Fibroblast of upper back skin (primary cell): ENCODE measurements at places on chromosomes 1 and 21.

DNA sequence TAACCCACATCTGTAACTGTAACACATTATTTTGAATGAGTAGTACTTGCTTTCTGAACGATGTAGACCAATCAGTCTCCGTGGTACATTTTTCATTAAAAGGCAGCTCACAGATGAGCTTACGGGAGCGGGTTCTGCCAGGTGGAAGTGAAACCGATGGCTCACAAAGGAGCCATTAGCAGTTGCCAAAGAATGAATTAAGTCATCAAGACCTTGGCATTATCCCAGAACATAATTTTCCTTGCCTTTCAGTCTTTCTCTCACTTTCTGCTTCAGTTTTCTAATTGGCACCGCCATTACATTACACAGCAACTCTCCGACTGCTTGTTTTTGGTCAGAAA lies 33.5 kb upstream of the UTS2 start:
- no peak for DNase-seq

- no peak for DNase-seq
These were observed 13.2 kb upstream of the PRMT2 start for GRCh38 chr21:46622226-46622625.

- peak; percentile 40 for DNase-seq
These were observed 63.6 kb upstream of the ZBTB40 start for GRCh38 chr1:22387919-22388580.

GRCh38 chr21:41121785-41122415 lies 46.1 kb upstream of the BACE2 start:
- peak; percentile 81 for DNase-seq

GRCh38 chr1:68808351-68808750 lies 311.5 kb upstream of the DEPDC1 start:
- DNase-seq, result no peak

DNA sequence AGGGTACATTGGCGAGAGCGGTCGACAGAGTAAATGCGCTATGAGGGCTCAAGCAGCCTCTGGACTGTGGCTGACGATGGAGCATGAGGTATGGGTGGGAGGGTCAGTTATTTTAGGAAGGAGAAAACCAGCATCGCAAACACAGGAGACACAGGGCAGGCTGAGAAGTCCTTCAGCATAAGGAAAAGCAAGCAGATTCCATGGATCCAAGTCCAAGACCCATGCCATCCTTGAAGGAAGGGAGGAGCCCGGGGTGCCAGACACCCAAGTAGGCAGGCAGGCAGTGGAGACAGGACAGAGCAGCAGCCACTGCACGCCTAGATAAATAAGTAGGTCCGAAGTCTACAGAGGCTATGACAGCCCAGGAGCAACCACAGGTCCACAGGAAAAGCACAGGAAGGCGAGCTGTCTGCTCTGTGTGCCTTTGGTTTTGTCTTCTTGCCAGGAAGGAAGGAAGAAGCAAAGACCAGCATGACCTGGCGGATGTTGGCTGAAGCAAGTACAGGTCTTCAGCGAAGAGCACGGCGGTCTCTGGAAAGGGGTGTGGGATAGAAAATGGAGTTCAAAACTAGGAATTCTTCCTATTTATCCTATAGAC lies 76.4 kb upstream of the SLC45A1 start:
- no peak for DNase-seq

- peak; percentile 7 for DNase-seq
These were observed at the start of gene IFNLR1 for GRCh38 chr1:24186993-24187790. TSS of gene IFNLR1 (minus strand) at chr1:24187289. CDS start at chr1:24187248, 41 bp downstream.

- DNase-seq, result peak; percentile 70
These were observed 166.4 kb downstream of the PBX1 start for GRCh38 chr1:164725401-164725800.

DNA sequence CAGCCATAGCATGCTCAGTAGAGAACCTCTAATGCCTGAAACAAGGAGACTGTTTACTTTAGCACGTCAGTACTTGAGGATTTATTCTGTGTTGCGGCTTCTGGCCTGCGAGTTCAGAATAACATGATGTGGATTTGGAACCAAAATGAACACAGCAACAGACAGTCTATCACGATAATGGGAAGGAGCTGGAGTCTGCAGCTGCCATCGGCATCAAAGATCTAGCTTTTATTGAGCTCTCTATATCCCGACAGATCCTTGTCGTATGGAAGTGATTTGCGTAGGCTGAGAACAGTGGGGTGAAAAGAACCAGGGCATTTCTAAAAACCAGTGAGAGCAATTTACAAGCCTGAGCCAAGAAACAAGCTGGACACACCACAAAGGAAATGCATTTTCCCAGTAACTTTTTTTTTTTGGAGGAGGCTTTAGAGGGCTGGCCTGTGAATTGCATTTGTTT lies 294.2 kb downstream of the KIF26B start:
- DNase-seq, result peak; percentile 68

GRCh38 chr1:227937031-227937837 lies 10.5 kb downstream of the WNT9A start:
- DNase-seq, result no peak

DNA sequence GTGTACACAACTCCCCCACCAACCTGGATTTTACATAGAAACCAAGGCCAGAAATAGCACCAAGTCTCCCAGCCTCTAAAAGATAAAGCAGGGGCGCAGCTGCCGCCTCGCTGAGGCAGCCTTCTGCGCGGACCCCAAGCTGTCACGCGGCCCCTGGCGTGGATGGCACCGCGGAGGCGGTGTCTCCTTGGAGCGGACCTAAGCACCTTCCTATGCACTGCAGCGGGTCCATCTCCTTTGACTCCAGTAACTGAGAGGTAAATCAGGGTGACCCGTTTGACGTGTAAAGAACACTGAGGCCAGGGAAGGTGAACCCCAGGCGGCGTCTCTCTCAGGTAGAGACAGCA lies 17.0 kb downstream of the ZNF697 start:
- no peak for DNase-seq

GRCh38 chr1:160330119-160330518 lies 12.9 kb downstream of the COPA start:
- DNase-seq, result no peak

DNA sequence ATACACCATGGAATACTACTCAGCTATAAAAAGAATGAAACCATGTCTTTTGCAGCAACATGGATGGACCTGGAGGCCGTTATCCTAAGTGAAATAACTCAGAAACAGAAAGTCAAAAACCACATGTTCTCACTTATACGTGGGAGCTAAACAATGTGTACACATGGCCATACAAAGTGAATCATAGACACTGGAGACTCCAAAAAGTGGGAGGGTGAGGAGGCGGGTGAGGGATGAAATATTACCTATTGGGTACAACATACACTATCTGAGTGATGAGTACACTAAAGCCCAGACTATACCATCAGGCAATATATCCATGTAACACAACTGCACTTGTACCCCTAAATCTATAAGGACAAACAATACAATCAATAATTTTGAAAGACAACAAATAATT lies 39.5 kb upstream of the FAM20B start:
- DNase-seq, result no peak

DNA sequence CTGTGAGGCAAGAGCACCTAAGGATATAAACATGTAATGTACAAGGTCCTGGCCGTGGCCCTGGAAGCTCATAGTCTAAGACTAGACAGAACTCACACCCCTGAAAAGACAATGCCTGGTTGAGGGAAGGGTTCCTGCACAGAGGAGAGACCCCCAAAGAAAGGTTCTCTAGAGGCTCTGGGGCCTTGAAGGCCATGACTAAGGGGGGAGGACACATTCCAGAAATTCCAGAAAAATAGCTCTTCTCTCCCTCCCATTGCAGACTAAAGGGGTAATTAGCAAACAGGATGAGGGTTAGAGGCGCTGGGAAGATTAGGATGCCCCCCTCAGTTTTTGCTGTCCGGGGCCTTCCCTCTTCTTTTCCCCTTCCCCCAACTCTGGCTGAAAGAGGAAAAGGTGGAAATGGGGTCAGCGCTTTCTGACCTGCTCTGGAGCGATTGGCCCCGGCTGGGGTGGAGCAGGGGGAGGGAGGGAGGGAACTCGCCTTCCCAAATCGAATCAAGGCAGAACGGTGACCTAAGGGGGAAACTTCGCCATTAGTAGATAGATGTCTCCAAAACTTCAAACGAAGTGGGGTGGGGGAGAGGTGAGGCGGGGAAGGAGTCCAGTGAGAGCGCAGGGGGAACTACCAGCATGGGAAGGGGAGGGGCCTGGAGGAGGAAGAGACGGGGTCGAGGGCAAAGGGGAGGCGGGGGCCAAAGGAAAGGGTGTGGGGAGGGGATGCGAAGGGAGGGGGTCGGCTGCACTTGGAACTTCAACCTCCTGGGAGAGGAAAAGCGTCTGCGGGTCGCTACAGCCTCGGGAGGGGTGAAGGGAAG lies 11.8 kb downstream of the PAX7 start:
- DNase-seq, result no peak

DNA sequence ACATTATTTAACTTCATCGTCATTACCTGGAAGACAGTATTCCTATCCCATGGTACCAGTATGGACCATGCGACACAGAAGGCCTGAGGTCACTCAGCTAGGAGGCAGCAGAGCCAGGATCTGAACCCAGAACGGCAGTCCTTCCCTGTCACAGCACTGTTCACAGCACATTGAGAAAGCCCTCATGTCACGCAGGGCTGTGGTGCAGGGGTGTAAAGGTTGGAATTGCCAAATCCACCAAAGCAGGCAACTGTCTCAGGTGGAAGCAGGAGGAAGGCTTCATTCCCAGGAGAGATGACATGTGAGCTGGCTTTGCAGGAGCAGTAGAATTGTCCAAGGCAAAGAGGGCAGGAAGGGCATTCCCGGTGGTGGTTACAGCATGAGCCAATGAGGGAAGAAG lies 9.9 kb upstream of the TTC22 start:
- no peak for DNase-seq

GRCh38 chr1:2894381-2895041 lies 93.0 kb upstream of the TTC34 start:
- no peak for DNase-seq

DNA sequence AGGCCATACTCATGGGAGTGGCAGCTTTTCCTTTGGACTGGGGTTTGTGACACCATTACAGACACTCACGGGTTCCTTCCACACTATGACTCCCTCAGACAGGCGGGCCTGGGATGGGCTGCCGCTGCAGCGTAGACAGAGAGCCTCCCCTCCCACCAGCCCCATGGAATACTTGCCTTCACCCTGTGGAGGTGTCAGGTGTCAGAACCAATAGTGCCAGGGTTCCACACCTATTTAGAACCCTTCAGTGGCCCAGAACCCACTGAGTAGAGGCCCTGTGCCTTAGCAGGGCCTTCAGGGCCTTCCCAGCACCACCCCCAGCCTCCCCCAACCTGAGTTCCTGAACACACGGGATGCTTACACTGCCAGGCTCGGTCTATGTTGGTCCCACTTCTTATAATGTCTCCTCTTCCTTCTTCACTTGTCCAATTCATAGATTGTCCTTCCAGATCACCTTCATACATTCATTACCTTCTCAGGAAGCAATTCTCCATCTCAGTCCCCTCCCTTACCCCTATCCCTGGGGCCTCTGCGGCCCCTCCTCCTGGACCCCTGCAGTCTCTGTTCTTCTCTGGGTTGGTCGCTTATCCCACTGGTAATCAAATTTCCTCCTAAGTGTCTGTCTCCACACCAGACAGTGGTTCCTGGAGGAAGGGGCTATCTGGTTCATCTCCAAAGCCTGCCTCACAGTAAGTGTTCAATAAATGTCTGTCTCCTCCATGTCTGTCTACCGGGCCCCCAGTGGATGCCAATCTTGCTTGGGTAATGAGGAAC lies 1.4 kb upstream of the RHBG start:
- DNase-seq, result no peak

- no peak for DNase-seq
These were observed 9.5 kb downstream of the PLXNA2 start for GRCh38 chr1:208234721-208235120.

DNA sequence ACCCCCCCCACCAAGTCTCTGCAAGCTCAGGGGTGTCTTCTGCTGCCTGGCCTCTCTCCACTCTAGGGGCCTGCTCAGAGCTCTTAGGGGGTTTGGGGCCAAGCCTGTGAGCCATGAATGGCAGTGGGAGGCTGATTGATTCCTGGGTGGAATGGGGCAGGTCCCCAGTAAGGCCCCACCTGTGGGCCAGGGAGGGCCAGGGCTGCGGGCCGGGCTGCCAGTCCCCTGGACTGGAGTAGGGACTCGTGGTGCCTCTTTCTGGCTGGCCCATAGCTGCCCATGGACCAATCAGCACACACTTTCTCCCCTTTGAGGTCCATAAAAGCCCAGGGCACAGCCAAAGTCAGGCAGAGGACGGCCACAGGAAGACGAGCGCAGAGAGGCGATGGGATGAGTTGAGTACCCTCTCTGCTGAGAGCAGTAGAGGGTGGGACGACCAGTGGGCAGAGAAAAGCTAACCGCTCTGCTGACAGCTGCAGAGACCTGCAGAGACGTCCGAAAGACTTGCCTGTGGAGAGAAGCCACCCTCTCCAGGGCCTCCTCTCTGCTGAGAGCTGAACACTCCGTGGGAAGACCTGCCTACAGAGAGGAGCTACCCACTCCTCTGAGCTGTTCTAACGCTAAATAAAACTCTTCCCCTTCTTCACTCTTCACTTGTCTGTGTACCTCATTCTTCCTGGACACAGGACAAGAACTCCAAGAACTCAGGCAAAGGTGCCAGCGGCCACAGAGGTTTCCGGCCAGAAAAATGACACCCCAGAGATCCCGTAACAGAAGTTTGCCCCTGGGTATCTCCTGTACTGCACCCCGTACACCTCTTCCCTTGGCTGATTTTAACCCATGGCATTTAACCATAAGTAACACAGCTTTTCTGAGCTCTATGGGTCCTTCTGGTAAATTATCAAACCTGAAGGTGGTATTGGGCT lies 38.2 kb upstream of the TARDBP start:
- no peak for DNase-seq

- no peak for DNase-seq
These were observed 104.9 kb upstream of the PLD5 start for GRCh38 chr1:242629396-242629795.

DNA sequence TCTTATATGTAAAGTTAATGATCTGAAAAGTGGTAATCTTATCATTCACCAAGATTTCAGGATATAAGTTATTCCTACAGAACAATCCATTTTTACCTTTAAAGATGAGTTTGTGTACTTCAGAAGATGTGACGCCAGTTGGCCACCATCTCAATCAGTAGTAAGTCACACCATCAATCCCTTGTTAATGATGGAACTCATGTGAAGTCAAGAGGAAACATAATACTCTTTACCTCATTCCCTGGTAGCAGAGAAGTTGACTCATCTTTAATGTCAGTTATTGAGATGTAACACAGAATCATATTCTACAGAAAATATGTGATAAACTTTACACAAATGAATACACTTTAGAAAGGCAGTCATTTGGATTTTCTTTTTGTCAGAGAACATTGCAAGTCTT lies 38.2 kb downstream of the MRPL39 start:
- DNase-seq, result peak; percentile 16

DNA sequence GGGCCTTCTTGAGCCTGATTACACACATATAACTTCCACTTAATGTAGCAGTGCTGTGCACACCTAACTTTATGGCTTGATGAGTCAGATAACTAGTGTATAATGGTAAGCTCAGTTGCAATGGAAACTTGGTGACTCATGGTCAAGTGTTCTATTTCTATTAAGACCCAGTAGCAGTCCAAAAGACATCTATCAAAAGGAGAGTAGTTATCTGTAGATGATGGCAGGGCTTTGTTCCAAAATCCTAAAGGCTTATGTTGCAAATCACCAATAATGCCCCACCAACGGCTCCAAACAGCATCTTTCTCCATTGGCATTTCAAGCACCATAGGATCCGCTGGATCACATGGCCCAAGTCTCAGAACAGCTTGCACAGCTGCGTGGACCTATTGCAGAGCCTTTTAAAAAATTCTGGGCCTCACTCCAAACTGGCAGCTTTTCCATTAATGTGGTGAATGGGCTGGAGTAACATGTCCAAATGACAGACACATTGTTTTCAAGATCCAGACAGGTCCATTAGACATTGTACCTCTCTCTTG lies 566.8 kb upstream of the USP24 start:
- peak; percentile 90 for DNase-seq
